ENCODE measurements at places on chromosomes 7 and 10.

- no peak for DNase-seq
Measured at GRCh38 chr7:2903682-2904162, 59.6 kb upstream of the GNA12 start.

DNA sequence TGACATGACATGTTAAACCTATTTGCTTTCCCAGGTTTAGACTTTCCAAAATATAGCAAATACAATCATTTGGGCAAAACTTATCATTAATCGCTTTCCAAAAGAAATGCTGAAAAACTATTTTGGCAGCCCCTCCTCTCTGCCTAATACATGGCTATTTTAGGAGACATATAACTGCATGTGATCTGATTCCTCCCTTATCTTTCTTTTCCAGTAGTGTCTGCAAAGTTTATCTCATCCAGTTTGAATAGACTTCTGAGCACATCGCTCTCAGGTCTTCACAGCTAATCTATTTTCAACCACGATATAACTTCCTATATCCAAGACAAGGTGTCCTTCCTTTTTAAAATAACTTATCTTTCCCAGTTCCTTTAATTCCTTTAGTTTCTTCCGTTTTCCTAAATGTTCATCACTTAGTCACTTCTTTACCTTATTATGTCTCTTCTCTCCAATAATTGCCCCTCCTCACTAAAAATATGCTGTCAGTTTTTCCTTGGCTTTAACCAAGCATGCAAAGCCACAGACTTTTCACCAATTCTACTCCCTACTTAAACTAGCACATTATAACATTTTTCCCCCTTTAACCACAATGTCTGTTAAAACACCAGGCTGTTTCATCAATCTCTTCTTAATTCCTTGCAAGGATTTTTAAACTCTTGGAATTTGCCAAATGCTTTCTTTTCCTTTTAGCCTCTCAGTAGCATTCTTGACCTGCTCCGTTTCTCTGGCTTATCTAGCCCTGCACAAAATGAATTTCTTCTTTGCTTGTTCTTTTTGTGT is 24.4 kb downstream of the GNG11 start:
- no peak for DNase-seq

- no peak for DNase-seq
Measured at GRCh38 chr7:157927313-157927925, 590.6 kb downstream of the DNAJB6 start.

GRCh38 chr7:20172736-20173334 is 44.3 kb downstream of the MACC1 start:
- peak; percentile 60 for DNase-seq

GRCh38 chr7:6559896-6560295 is 8.6 kb upstream of the GRID2IP start:
- DNase-seq = no peak

- no peak for DNase-seq
Measured at GRCh38 chr10:92328993-92329392, 38.0 kb downstream of the MARCHF5 start.

GRCh38 chr10:127278001-127278400 is 81.6 kb upstream of the INSYN2A start:
- DNase-seq = no peak

DNA sequence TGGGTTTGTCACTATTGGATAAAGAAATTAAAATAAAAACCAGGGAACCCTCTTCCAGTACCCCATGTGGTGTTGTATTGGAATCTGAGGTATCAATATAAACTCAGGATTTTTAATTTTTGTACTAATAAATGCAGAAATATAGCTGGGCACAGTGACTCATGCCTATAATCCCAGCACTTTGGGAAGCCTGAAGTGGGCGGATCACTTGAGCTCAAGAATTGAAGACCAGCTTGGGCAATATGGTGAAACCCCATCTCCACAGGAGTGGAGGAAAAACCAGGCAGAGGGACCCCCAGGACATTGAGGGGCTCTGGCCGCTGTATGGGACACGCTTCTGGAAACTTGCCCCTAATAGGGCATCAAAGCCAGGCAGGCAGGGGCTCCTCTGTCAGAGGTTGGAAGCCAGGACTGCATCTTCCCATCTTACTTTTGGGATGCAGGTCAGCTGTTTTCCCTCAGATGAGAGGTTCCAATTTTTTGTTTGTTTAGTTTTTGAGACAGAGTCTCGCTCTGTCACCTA is 11.1 kb downstream of the ADIRF start:
- no peak for DNase-seq

GRCh38 chr7:55490099-55490498 is 82.2 kb downstream of the VOPP1 start:
- no peak for DNase-seq

- DNase-seq = peak; percentile 30
Measured at GRCh38 chr10:23293973-23294590, 50.5 kb downstream of the C10orf67 start.

DNA sequence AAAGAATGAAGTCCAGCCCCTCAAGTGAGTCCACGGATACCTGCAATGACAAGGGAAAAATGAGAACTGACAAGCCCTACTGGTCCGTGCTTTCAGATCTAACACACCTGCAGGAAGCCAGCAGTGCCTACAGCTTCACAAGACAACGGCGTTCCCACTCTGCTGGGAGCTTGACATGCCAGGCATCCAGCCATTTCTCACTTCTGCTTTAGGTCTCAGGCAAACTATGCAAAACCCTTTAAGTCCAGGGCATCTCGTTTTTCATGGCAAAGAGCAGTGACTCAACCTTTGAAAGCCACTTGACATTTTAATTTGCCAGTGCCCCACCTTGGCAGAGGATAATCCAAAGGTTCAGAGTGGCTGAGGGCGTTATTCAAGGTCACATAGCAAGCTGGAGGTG is 49.1 kb upstream of the GPAM start:
- DNase-seq = no peak

GRCh38 chr7:148014541-148014940 is 576.0 kb upstream of the C7orf33 start:
- no peak for DNase-seq

GRCh38 chr10:51204066-51204465 is 129.8 kb downstream of the PRKG1 start:
- DNase-seq = no peak

GRCh38 chr7:133815611-133816210 is 311.4 kb upstream of the LRGUK start:
- DNase-seq = no peak

DNA sequence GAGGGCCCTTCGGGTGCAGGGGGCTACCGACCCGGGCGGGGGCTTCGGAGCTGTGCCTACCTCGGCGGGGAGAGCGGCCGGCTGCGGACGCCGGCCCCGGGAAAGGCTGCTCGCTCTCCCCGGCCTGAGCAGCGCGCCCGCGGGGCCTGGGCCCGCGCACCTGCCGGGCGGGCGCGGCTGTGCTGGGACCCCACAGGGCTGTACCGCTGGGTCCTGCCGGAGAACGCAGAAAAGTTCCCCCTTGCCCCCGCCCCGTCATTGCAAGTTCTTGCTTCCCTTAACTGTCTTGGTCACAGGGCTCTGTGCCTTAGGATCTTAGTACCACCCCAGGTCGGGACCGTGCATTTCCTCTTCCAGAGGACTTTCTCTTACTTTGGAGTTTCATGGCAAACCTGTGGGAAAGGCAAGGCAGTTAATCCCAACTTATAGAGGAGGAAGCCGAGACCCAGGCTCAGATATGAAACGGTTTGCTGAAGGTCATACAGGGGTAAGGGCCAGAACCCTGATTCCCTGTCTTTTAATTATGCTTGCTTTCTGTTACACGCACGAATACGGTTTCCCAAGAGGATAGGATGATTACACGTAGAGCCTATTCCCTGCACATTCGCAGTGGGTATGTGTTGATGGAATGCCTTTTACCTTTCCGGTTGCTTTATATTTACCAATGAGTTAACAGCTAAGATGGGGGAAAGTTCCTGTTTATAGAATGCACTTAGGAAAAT is 652 bp downstream of the PCGF5 start:
- DNase-seq = no peak

DNA sequence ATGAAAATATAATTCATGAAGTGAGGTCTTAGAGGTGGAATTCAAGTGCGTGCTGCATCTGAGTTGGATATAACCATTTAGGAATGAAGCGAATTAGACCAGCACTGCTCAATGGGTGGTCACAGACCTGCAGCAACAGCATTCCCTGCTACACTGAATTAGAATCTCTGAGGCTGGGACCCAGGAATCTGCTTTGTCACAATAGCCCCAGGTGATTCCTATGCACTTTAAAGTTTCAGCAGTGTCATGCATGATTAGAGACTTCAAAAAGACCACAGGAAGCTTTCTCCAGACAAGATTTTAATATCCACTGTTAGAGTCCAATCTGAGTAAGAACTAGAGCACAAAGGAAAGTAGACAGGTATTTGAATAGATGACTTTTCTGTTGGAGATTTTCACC is 352.8 kb upstream of the VSTM2A start:
- no peak for DNase-seq

GRCh38 chr7:139294241-139294640 is 46.9 kb upstream of the FMC1 start:
- DNase-seq = no peak

GRCh38 chr10:93417266-93417665 is 64.9 kb downstream of the MYOF start:
- no peak for DNase-seq

- DNase-seq = no peak
Measured at GRCh38 chr7:69422574-69422985, 175.7 kb upstream of the AUTS2 start.

DNA sequence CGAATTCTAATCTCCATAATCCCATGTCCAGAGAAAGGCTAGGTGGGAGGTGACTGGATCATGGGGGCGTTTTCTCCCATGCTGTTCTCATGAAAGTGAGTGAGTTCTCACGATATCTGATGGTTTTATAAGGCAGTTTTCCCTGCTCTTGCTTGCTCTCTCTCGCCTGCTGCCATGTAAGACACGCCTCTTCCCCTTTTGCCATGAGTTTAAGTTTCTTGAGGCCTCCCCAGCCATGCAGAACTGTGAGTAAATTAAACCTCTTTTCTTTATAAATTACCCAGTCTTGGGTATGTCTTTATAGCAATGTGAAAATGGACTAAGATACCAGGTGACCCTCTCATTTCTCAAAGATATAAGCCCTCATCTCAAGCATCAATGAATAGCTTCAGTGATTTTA is 1.1 kb upstream of the ACTA2 start:
- no peak for DNase-seq

DNA sequence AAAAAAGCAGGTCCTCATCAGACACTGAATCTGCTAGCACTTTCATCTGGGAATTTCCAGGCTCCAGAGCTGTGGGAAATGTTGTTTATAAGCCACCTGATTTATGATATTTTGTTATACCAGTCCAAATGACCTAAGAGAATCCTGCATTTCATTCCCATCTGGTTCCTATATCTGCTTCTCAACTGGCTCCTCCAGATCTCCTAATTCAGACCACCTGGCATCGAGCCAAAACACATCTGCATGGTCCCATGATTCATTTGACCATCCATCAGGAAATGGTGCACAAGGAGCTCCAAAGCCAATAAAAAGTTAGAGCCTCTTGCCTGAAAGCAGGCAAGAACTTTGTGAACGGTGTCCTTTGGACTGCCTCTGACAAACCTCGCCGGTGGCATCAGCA is 108.9 kb downstream of the IPMK start:
- DNase-seq = no peak

DNA sequence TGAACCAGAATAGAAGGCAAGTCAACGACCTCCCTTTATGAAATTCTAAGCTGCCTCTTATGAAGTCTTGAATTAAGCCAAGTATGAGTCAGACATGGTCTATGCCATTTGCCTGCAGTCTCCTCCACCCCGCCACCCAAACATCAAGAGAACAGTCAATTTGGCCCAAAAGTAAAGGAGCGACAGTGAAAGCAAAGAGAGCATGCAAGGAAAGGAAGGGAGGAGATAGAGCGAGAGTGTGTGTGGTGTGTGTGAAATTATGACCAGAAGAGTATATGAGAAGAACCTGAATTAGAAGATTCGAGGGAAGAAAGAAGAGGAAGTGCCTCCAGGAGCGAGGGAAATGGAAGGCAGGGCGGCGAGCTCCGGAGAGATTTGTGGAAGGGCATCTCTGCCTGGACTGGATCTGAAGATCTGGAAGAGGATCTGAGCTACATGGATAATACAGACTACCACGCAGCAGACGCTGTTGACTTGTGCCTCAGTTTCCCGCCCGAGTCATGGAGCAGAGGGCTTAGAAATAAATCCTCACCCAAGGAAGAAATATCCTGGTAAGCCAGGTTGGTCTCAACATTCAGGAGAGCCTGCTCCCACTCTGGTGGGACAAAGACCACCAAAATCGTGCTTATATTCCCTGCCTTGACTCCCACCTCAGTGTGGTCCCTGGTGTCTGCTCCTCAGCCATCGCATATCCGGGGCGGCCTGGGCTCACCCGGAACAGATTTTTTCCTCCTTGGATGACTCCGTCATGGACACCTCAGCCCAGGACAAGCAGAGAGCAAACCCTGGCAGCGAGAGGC is 459 bp downstream of the ZDHHC6 start:
- no peak for DNase-seq

DNA sequence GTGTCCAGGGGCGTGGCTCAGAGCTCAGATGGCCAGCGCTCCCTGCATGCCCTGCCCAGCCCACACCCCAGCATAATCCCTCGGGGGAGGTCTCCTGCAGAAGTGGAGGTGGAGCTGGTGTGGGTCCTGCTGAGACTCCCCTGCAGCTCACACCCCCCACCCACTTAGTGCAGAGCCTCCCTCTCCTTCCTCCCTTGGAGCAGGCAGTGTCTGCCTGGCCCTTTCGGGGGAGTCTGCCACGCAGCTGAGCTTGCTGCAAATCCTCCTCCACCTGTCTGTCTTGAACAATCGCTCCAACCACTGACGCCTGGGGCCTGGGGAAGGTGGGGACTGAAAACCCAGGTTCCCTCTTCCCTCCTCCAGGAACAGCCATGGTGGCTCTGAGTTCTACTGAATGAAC is 219.7 kb upstream of the PPP2R2D start:
- no peak for DNase-seq

DNA sequence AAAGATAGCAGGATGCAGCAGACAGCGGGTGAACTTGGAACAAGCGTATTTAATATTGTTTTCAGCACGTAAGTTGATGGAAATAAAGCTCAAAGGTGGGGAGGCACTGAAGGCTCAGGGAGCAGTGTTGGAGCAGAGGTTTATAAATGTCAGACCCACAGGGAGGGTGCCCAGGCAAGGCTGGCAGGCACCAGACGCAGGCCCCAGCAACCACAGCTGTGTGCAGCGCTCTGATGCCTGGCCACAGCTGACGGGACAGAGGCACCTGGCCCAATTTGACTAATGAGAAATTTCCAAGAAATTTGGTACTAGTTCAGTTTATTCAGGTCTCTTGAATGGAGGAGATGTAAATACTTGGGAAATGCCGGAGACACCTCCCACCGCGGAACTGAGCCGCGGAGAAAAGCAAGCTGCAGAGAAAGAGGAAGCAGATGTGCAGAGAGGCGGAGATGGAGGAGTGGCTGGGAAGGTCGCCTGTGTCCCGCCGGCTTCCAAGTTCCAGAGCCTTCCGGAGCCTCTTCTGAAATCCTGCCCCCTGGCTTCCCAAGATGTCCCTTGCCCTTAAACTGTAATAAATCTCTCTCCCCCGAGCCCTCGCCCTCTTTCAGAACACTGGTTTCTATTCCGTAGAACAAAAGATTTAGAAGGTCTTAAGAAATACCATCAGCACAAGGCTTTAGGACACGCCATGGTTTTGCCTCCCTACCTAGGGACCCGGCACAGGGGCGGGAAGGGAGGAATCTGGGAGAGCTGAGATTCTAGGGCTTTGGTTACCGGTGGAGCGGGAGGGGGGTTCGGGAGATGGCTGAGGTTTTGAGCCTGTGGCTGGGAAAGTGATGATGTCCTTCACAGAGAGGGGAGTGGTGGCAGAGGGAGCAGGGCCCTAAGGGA is 38.4 kb upstream of the PLXNA4 start:
- peak; percentile 63 for DNase-seq

Data from retina (tissue), 1 donor.